ENCODE measurements at places on chromosomes 7 and 10.
A peak's percentile ranks its signal among the peaks of the same experiment; 100 is the strongest.

DNA sequence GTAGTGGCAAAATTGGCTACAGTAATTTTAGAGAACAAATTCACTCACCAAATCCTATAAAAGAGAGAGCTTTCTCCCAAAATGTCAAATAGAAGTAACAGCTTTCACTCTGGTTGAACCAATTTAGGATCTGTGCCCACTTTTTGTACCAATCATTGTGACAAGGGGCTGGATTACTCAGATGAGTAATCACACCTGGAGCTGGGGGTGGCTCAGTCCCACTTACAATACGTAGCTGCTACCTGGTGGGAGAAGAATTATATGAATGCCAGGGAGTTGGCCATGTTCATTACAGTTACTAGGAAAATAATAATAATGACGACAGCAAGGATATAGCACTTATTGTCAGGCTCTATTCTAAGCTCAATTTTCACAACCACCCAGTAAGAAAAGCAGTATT, 23.4 kb upstream of the SLC26A3 start:
- no peak for DNase-seq

GRCh38 chr7:152076324-152076821, 50.9 kb downstream of the GALNT11 start:
- no peak for DNase-seq

DNA sequence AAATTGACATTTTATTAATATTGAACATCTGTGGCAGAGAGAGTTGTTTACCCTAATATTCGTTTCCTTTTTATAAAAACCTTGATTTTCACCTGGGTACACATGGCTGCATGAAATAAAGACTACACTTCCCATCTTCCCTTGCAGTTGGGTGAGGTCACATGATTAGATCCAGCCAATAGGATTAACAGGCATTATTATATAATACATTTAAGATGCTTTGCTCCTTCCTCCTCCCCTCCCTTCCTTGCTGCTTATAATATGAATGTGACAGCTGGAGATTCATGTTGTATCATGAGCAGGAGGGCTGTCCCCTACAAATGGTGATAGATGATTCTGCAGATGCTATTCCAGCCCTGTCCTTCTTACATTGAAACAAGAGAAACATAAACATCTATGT, 146.6 kb downstream of the SH2D4B start:
- no peak for DNase-seq

- DNase-seq = no peak
These were observed 170.2 kb upstream of the AUTS2 start for GRCh38 chr7:69428089-69428488.

- no peak for DNase-seq
These were observed 383.1 kb downstream of the LRRTM3 start for GRCh38 chr10:67308912-67309311.

DNA sequence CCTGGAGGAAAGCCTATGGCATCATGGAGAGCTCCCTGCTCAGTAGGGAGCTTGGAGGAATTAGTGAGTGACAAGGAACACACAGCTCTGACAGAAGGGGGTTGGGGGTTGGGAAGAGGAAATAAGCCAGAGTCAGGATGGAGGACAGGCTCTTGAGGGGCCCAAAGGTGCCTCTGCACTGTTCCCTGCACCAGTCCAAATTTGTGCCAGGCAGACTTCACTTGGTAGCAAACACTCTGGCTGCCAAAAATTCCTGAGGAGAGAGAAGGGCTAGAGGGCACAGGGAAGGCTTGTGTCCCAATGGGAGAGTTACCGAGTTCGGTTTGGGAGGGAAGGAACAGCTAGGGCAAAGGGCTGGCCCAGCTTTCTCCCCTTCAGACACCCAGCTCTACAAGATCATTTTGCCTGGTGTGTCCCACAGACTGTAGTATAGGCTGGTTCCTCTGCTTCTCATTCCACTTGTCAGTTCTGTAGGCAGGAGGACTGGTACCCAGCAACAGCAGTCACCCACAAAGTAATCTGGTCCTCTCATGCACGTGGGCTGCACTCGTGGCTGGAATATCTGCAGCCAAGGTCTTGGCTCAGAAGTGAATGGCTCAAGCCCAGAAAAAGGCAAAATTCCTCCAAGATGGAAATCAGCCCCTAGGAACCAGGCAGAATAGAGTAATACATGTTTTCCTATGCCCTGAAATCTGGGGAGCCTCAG, 8.0 kb upstream of the KCNIP2 start:
- no peak for DNase-seq

DNA sequence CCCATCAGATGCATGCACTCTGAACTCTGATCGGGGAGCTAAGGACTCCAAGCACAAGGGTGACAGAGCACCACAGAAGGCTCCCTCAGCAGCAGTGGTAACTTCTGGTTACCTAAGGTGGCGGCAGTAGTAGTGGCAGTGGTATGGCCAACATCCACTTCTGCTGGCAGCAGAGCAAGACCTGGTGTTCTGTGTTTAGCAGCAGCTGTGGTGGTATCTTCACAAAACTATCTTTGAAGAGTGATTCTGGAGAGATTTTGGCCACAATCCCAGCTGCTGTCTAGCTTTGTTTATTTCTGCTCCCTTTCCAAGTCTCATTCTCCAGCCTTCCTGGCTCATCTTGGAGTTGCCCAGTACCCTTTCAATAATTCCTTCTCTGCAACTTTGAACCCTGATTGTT, 102.4 kb upstream of the LRGUK start:
- no peak for DNase-seq

DNA sequence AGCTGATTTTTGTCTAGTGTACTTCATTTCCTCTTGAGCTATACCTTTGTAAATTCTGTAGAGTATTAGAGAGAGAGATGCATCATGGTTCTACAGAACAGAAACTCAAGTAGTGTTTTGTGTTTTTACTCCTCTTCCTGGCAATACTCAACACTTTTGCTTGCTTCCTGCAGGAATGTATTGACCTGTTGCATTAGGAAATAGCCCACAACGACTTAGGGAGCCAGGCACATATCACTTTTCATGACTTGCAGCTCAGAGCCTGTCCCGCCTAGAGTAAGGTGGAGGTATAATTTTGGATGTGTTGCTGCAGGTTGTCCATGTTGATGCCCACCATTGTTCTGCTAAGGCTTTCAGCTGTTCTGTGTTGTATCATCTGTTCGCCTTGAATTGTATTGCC, 216.3 kb downstream of the SDK1 start:
- DNase-seq = no peak

DNA sequence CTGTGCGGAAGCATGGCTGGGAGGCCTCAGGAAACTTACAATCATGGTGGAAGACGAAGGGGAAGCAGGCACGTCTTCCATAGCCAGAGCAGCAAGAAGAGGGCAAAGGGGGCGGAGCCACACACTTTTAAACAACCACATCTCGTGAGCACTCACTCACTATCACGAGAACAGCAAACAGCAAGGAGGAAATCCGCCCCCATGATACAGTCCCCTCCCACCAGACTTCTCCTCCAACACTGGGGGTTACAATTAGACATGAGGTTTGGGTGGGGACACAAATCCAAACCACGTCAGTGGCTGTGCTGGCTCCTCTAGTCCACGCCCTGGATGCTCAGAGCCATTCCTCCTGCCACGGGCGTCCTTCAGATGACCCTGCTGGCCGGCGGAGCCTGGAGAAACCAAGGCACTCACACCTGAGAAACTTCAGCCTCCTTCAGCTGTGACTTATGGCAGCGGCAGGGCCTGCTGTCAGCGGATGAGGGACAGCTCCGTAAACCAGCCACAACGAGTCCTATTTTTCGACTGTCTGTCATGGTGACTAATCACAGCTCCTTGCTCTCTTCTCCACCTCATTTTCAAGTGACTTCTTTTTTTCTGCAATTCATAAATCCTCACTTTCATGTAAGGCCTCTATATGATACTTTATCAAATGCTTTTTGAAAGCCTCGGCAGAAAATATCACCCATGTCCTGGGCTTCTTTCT, 167.9 kb upstream of the PFKP start:
- no peak for DNase-seq

DNA sequence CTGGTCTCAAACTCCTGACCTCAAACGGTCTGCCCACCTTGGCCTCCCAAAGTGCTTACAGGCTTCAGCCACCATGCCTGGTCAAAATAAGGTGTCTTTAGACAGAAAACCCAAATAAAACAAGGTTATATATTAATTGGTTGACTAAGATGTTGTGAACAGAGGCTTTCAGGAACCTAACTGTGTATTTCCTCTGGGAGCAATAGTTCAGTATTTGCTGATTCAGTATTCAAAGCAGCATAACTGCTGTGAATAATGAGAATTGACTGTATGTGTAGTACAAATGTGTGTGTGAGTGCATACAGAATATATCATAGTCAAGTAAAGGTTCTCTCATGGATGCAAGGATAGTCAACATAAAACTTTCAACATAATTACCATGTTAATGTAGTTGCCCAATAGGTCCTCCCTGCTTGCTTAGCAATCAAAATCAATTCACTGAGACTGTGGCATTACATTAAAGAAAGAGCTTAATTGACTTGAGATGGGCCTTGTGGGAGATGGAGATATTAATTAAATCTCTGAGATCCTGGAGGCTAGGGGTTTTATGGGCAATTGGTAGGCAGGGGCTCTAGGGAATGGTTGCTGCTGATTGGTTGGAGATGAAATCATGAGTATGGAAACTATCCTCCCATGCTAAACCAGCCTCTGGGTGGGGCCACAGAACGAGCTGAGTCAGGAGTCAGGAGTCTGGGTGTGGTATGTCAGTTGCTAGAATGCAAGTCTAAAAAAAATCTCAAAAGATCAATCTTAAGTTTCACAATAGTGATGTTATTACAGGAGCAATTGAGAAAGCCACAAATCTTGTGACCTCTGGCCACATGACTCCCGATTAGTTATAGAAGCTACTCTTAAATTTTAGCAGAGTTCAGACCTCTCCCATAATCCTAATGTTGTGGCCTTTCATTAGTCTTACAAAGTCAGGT, 162.7 kb downstream of the AKR1D1 start:
- no peak for DNase-seq

DNA sequence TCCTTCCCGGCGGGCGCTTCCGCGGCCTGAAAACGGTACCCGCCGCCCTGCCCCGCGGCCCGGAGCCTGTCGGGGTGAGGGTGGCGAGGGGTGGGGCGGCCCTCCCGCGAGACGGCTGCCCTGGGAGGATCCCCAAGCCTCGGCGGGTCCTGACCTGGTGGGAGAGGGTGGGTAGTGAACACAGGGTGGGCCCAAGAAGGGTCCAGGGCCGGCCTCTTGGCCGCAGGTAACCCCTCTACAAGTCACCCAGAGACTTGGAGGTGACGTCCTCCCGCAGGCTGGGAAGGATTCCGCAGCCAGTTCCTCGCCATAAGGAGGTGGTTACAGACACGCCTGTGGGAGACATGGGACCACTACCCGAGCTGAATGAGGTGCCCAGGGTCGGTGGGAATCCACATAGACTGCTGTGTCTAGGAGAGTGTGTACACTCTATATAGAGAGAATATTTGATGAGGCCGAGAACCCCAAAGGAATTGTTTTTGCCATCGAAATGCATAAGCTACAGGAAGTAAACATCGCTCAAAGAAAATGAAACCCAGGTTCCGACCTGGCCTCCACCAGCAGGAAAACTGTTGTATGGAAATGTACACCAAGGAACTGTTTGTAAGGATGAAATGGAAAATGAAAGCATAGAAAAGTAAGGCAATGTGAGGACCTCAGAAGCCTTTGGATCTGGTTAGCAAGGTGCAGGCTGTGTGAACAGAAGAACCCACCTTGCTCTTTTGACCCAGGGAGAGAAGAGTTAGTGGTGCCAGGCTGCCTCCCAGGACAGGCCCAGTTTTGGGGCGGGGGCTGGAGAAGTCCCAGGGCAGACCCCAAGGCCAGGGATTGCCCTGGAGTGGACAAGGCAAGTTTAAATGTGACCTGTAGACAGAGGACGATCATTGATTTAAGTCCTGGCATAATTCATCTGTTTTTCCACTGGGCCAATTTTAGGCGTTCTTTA, 659 bp downstream of the OPTN start:
- no peak for DNase-seq

DNA sequence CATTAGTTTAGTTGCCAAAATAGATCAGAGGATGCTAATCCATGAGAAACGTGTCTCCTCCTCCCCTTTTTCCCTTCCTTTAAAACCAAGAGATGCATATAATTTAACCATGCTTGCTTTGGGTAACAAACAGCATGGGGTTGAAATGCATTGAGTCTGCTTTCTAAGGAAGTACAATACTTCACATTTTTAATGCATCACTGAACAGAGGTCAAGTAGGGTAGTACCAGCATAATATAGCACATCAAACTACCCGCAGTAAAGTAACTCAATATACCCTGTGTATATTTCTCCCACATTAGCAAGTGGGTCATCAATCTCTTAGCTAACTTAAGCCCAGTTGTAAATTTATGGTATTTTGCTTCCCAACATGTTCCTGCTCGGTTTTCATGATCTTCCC, 239.3 kb upstream of the SEMA3C start:
- no peak for DNase-seq

GRCh38 chr10:51244748-51245490, 170.6 kb downstream of the PRKG1 start:
- no peak for DNase-seq

- no peak for DNase-seq
These were observed 16.7 kb upstream of the SYPL1 start for GRCh38 chr7:106128836-106129235.

DNA sequence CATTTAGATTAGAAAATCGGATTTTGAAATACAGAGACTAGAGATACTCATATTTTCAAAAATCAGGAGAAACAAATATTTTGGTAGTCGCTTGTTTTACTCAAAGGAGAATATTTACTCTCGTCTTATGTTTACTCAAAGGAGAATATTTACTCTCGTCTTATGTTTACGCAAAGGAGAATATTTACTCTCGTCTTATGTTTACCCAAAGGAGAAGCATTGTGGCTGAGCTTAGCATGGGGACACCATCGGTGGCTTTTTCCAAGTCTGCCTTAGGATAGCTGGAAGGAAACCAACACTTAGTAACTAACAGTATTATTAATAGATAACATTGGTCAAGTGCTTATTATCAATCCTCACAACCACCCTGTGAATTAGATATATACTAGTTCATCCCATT, 71.8 kb downstream of the SNX10 start:
- no peak for DNase-seq

GRCh38 chr7:159209429-159209828, 64.8 kb upstream of the VIPR2 start:
- DNase-seq = no peak

GRCh38 chr7:150341263-150342120, at the start of gene RARRES2:
Gene RARRES2, minus strand, starts transcription at chr7:150341629. Its CDS starts 1,020 bp downstream, at chr7:150340609.
- DNase-seq = no peak

- DNase-seq = peak; percentile 76
These were observed 95.8 kb upstream of the CACUL1 start for GRCh38 chr10:118850418-118851061.

GRCh38 chr7:100122067-100122466, 2.6 kb downstream of the CNPY4 start:
- DNase-seq = no peak

DNA sequence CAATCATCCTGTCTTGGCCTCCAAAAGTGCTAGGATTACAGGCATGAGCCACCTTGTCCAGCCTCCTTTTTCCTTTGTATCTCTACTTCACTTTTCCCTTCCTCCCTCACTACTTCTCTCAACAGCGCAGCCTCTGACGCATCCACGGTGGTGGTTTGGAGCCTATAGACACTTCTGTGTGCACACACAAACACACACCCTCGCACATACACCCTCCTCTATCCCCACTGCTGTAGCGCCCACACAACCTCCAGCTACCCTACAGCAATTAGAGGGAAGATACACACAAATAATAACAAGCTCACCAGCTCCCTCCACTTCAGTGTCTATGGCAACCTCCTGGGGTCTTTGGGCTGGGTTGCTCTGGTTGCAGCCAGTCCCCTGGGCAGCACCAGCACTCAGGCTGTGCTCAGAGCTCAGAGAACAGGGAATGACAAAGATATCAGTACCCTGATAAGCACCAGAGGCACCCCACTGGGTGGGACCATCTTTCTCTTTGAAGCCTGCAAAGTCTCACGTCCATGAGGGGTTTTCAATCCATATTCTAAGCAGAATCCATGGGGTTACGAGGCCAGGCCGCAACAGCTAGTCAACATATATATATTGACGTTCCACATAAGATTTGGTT, 3.3 kb upstream of the CAMK2G start:
- no peak for DNase-seq
